ENCODE measurements at places on chromosomes 3 and 15.

DNA sequence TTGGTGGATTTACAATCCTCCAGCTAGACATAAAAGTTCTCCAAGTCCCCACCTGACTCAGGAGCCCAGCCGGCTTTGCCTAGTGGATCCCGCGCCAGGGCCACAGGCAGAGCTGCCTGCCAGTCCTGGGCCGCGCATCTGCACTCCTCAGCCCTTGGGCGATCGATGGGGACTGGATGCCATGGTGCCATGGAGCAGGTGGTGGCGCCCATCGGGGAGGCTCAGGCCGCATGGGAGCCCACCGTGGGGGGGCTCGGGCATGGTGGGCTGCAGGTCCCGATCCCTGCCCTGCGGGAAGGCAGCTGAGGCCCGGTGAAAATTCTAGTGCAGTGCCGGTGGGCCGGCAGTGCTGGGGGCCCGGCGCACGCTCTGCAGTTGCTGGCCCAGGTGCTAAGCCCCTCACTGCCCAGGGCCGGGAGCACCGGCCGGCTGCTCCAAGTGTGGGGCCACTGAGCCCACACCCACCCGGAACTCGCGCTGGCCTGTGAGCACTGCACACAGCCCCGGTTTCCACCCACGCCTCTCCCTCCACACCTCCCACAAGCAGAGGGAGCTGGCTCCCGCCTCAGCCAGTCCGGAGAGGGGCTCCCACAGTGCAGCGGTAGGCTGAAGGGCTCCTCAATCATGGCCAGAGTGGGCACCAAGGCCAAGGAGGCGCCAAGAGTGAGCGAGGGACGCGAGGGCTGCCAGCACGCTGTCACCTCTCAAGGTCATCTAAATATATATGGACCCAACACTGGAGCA is 38.8 kb upstream of the IGSF11 start:
- DNase-seq, result no peak

GRCh38 chr3:110727056-110727455 is 344.6 kb upstream of the NECTIN3 start:
- DNase-seq, result no peak

- DNase-seq, result no peak
Measured at GRCh38 chr3:138367911-138368310, 19.5 kb downstream of the MRAS start.

- no peak for DNase-seq
Measured at GRCh38 chr3:149464542-149465328, 9.8 kb upstream of the TM4SF4 start.

DNA sequence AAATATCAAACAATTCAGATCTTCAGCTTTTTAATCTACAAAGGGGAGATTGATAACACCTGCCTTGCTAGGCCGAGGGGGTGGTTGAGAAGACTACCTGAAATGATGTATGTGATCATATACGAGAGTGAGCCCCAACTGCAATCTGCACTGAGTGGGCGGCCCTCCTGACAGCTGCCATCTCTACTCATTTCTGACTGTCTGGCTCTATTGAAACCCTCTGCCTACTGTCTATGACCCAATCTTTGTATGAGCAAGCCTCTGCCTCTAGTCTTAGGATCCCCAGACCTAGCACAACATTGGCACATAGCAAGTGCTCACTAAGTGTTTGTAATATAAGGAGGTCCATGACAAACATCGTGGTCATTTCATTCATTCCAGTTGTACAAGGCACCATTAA is 144.4 kb upstream of the NR2F2 start:
- DNase-seq, result no peak

DNA sequence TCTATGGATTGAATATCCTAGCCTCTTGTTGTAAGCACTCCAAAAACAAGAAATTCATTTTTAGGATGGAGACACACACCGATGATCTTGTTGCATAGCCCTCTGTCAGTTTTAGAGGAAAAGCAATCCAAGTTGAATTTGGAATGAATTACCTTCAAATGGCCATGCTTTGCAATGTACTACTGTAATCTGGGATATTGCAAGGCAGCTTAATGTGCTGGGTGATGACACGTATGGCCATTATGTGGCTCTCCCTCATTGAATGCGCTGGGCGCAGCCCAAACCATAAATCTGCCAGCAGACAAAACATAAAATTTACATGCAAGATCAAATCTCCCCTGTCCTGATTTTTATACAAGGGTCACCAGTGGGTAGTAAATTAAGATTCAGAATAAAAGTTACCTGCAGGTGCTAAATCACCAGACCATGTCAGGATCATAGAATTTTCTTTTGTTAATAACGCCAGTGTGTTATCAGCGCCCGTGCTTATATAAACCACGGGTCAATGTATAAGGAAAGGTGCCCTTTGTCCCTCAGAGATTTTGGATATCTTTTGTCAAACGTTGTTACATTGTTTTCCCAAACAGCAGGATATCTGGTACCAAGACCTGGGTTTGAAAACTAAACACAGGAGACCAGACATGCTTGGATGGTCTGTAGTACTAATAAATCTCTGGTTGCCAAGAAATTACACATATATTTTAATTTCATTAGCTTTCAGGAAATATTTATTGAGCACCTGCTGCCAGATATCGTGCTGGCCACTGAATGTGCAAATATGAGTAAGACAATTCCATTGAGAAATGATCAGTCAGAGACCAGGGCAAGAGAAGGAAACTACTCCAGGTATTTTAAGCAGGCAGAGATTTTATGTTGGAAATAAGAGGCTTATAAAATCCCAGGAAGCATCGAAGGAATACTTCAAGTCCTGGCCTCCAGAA is 237.1 kb downstream of the EBLN2 start:
- no peak for DNase-seq

- no peak for DNase-seq
Measured at GRCh38 chr3:143910756-143911155, 60.9 kb upstream of the DIPK2A start.

DNA sequence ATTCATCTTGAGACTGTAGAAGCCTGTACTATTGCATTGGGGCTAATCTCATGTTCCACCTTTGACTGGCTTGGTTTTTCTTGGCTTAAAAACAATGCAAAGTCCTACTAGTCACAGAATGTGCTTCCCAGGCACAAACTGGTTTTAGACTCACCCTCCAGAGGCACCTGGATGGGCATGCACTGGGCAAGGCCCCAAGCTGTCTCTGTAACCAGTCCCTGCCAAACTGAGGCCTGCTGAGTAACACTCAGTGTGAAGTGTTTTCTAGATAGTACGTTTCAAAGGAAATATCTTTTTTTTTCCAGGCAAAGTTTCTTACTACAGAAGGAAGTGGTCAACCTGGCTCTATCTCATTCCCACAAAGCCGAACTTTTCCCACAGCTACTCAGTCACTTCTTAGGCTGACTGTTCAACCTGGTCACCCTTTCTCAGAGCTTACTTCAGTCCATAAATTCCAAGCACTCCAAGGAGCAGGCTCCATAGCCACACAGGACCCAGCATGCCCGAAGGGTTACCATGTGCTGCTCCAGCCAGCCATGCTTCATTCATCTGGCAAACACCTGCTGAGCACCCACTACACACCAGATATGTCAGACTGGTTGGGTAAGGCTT is 57.4 kb downstream of the NPTN start:
- no peak for DNase-seq

DNA sequence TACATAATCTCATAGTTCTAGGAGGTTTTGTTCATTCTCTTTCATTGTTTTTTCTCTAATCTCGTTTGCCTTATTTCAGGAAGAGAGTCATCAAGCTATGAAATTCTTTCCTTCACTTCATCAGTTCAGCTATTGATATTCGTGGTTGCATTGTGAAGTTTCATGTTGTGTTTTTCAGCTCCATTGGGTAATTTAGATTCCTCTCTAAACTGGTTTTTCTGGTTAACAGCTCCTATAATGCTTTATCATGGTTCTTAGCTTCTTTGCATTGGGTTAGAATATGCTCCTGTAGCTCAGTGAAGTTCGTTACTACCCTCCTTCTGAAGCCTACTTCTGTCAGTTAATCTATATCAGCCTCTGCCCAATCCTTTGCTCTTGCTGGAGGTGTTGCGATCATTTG is 69.4 kb upstream of the CD96 start:
- no peak for DNase-seq

DNA sequence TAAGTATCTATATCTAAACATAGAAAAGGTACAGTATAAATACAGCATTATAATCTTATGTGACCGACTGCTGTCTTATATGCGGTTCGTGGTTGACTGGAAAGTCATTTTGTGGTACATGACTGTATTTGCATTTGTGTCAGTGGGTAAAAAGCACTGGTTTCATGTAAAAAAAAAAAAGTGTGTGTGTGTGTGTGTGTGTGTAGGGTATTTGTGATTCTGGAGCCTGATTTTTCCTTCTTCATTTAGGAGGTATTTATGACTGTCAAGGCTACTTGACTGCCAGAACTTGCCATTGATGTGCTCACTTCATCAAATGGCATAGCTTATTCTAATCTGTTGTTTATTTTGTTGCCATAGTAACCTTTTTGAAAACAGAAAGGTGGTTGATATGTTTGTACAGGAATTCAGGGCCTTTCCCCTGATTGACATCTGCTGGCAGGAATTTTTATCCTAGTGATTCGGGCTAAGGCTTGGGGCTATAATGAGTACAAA is 63.2 kb downstream of the AKAP13 start:
- no peak for DNase-seq

DNA sequence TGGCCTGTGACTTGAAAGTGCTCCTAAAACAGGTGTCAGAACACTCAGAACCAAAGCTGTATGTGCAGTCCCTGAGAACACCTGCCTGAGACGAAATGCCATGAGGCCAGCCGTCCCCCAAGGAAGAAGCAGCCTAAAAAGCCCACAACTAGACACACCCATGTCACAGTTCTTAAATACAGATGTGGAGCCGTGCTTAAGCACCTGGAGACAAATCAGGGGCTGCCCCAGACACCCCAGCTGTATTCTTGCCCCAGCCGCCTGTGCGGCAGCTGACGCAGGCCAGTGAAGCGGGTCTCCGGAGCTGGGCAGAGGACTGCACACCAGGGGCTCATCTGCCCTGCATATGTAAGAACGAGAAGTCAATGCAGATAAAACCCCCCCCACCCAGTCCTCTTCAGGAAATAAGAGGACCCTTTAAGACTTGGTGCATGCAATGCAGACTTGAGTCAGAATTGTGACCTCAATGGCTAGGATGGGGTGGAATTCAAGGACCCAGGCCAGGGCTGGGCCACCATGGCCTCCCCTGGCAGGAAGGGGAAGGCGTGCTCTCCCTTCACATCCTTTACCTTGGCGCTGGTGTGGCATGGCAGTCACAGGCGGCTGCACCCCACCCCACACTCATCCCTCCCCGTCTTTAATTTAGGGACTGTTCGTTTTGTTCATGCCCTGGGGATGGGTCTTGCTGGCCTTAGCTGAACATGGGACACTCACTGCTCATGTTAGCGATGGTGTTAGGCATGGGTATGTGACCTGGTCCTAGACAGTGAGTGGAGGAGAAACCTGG is 27.7 kb upstream of the PLXNA1 start:
- no peak for DNase-seq

DNA sequence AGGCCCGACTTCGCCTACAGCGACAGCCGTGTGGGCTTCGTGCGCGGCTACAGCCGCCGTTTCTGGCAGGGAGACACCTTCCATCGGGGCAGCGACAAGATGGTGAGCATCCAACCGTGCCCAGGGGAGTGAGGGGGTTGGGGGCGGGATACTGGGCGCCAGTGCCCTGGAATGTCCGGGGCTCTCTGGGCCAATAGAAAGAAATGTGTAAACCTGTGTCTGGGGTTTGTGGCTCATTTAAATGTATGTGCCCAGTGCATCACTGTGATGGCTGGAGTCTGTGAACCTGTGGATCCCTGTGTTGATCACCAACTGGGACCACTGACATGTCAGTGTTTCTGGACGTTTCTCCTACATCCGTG is 423 bp downstream of the CHAC1 start:
- no peak for DNase-seq

GRCh38 chr15:70033529-70034140 is 64.1 kb downstream of the TLE3 start:
- peak; percentile 2 for DNase-seq

DNA sequence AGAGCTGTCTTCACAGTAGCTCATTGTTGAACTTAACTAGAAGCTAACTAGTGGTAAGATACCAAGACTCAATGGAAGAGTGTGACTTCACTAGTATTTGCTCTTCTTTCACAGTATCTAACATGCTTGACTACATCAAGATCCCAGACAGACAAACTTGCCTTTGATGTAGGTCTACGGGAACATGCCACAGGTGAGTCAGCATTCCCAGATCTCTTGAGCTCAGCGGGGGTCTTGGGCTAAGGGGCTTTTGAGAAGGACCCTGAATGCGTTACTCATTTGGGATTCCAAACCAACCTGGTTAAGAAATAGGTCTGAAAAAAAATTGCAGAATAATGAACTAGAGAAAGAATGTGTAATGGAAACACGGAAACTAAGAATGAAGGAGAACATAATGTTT is 222.4 kb downstream of the RYR3 start:
- DNase-seq, result no peak

DNA sequence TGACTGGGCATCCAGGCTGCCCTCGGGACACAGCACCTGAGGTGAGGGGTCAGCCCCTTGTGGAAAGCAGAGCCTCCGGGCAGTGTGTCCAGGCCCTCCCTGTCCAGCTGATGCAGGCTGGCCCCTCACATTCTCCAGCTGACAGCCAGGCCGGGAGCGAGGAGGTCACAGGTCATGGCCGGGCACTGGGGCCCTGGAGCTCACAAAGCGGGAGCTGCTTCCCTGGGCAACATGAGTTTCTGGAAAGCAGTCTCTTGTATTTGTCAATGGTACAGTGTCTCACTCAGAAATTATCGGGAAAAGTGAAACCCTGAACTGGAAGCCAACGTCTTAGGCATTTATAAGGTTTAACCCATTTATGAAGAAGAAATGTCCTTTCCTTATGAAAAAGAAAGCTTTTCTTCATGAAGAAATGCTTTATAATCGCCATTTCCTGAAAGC is 118.5 kb downstream of the OPA1 start:
- DNase-seq, result no peak

DNA sequence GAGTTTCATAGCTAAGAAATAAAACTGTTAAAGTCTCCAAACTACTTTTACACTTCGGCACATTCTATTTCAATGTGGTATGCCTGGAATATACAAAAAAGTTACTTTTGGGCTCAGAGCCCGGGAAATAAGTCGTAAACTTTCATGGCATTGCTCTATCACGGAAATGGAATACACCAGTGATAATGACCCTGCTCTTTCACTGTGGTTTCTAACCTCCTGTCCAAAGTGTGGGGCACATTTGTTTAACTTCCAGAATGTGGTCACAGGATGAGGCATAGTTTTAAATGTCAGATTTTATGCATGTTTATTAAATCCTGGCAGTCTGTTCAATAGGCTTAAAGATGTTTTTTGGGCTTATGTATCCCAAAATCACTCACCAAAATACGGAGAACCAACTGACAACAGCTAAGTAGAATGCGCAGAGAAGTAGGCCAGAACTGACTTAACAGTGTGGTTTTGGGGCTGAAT is 5.1 kb downstream of the CXCR6 start:
- DNase-seq, result peak; percentile 92

GRCh38 chr3:120177151-120177550 is 82.9 kb upstream of the GSK3B start:
- DNase-seq, result no peak

GRCh38 chr3:189635339-189635738 is 4.2 kb downstream of the TP63 start:
- DNase-seq, result no peak

GRCh38 chr3:194990454-194991337 is 280.3 kb downstream of the XXYLT1 start:
- no peak for DNase-seq
